ENCODE measurements at places on chromosomes 5 and 9. TPM values are rescaled to one million over a fixed set of nuclear protein-coding genes. Genes with fewer than 3 reads are reported as not detected.

The CDKN2B-AS1 gene
- not detected for total RNA-seq

The NUTM2F gene
- not detected for total RNA-seq

The NSG2 gene
- not detected for total RNA-seq

The PCDHGB7 gene
- total RNA-seq, result 6.0 TPM

The ZFR gene
- total RNA-seq, result 66.0 TPM

The CXCL14 gene
- total RNA-seq, result 0.33 TPM

The OR1Q1 gene
- total RNA-seq, result not detected

The PRSS3 gene
- 3.5 TPM for total RNA-seq

The ARHGEF37 gene
- total RNA-seq, result 11.0 TPM

The SMIM33 gene
- not detected for total RNA-seq

The DDX46 gene
- 12.2 TPM for total RNA-seq

- no peak for DNase-seq
- H3K27ac ChIP-seq, result no peak overlapping the region
- H3K27me3 ChIP-seq, result no peaks in the 10 kb centered on the region
- no peaks in the 10 kb centered on the region for H3K36me3 ChIP-seq
These were observed 488.5 kb downstream of the CTNND2 start for GRCh38 chr5:11415751-11416150.

DNA sequence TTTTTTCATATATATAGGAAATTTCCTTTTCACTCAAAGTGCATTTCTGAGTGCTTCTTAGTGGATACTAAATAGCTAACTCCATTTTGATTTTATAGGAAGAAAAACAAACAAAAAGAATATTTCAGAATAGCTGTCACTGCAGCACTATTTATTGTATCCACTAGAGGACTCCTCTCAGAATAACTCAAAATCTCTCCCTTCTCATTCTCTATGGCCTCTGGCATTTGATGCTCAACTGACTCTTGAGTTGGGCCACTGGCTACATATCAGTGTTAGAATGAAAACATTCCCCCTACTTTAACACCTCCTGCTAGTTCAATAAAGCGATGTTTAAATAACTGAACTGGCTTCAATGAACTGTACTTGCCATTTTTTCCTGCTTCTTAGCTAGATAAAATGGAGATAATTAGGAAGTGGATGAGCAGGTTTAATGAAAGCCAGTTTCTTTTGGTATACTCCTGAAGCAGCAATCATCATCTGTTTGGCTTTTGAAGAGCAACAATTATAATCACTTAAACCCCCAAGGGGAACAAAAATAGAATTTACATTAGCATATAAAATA, 16.6 kb upstream of the ELAVL2 start:
- H3K36me3 ChIP-seq, result no peaks in the 10 kb centered on the region
- no peak overlapping the region for H3K4me3 ChIP-seq
- DNase-seq, result no peak
- no peaks in the 10 kb centered on the region for H3K27me3 ChIP-seq

GRCh38 chr9:98429613-98430012, 174.2 kb upstream of the TBC1D2 start:
- H3K36me3 ChIP-seq, result no peaks in the 10 kb centered on the region
- H3K4me3 ChIP-seq, result no peak overlapping the region
- H3K4me1 ChIP-seq, result no peaks in the 10 kb centered on the region
- no peaks in the 10 kb centered on the region for H3K27me3 ChIP-seq
- no peak overlapping the region for H3K27ac ChIP-seq

DNA sequence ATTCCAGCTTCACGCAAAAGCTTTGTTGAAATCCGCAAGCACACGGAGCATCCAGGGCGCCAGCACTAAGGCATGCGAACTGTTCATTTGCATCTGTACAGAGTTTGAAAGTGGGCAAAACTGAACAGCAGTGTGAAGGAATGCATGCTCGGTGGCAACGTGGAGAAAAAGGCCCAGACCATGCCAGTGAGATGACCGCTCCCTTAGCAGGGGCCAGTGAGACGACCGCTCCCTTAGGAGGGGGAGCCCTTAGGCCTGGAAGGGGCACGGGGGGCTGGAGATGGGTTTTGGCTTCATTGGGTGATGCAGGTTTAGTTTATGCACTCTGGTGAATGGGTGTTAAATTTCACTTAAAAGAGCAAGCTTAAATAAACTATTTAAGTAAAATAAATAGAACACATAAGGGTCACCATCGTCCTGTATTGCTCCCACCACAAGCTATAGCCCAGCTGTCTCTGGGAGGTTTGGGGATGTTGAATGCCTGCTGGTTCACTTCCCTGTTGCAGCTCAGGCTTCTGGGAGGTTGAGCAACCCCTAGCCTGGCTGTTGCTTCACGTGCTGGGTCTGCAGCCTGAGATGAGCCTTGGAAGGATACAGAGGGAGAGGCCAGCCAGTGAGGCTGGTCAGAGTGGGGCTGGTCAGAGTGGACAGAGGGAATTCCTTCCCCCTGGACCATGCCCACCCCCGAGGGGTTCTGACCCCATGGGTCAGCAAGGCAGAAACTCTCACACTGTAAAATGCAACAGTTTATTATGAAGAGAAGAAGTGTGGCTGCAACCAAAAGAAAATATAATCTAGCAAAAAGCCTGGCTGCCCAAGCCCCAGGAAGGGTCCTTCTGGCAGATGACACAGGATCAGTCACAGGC, 4.6 kb upstream of the FCN1 start:
- H3K27ac ChIP-seq, result no peak overlapping the region
- no peaks in the 10 kb centered on the region for H3K27me3 ChIP-seq
- no peak overlapping the region for H3K4me3 ChIP-seq

DNA sequence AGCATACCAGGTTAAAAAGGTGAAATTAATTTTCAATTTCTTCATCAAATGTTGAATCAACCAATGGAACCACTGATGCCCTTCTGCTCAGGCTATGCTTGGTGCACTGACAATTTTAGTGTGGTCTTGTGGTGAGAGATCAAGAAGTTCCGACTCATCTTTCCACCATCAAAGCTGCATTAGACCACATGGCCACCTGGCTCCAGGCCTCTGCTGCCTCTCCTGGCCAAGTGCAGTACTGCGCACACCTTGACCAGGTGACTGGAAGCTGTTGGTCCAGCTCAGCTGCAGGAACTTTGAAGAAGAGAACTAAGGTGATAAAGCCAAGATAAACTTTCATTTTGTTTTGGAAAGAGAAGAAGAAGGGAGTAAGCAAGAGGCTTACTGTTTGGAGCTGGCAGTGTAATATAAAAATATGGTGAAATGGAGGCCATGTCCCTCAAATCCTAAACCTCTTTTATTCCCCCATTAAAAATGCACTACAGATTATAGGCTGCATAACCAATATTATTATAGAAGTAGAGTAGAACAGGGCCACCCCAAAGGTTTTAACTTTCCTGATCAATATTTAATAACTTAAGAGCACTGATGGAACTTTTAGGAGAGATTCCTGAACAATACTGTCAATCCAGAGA, 315.5 kb upstream of the C9orf72 start:
- no peaks in the 10 kb centered on the region for H3K36me3 ChIP-seq
- H3K27me3 ChIP-seq, result no peaks in the 10 kb centered on the region
- no peak overlapping the region for H3K4me3 ChIP-seq
- no peak for DNase-seq
- no peak overlapping the region for H3K27ac ChIP-seq
- no peaks in the 10 kb centered on the region for H3K4me1 ChIP-seq

- no peaks in the 10 kb centered on the region for H3K36me3 ChIP-seq
- H3K27ac ChIP-seq, result no peak overlapping the region
- H3K27me3 ChIP-seq, result no peaks in the 10 kb centered on the region
These were observed 25.5 kb downstream of the AGTPBP1 start for GRCh38 chr9:85716031-85716877.

DNA sequence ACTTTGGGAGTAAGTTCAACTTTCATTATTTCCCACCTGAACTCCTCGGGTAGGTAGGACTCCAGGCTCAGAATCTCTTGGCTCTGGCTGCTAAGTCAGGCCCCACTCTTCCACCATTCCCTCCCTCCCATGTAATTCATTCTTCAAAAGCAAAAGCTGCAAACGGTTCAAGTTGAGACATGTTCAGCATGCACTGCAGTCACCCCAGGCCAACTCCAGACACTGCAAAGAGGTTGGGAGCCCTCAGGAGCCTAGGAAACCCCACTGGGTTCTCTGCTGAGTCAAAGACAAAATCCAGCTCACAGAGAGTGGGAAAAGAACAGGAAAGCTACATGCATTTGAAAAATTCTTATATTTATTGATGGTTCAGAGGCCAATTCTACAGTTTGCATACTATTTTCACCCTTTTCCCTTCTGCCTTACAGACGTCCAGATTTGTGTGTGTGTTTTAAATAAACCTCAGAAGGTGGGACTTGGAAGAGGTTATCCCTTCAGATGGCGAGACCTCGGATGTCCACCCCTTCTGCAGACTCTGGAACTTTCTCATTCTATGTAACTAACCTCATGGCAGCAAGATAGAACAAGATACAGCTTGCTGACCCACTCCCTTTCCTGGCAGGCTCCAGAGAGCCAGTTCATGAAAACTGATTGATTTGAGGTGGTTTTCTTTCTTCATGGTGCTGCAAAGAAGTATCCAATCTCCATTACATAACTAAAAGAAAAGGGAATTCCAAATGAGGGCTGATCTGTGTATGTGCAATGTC, 65.7 kb upstream of the EQTN start:
- DNase-seq, result no peak
- no peak overlapping the region for H3K27ac ChIP-seq
- no peaks in the 10 kb centered on the region for H3K27me3 ChIP-seq
- no peaks in the 10 kb centered on the region for H3K36me3 ChIP-seq
- H3K4me3 ChIP-seq, result no peak overlapping the region

DNA sequence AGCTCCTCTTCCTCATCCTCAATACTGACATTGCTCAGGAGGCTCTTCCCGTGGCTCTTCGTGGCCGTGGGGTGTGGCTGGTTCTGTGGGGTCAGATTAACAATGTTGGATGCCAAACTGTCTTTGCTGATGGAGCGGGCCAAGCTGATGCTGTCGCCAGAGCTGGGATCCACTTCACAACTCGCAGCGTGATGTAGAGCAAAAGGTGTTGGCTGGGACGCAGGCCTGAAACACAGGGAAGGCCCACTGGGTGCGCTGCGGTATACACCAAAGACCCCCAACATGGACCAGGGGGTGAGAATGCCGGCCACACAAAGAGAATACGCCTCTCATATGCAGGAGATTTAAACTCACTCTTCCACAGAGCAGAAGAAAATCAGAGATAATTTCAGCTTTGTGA, 84.3 kb downstream of the CAMSAP1 start:
- H3K4me3 ChIP-seq, result no peak overlapping the region
- no peak for DNase-seq
- no peaks in the 10 kb centered on the region for H3K4me1 ChIP-seq
- no peaks in the 10 kb centered on the region for H3K27me3 ChIP-seq
- H3K36me3 ChIP-seq, result peaks cover 58% of the 10 kb centered on the region
- H3K27ac ChIP-seq, result no peak overlapping the region

DNA sequence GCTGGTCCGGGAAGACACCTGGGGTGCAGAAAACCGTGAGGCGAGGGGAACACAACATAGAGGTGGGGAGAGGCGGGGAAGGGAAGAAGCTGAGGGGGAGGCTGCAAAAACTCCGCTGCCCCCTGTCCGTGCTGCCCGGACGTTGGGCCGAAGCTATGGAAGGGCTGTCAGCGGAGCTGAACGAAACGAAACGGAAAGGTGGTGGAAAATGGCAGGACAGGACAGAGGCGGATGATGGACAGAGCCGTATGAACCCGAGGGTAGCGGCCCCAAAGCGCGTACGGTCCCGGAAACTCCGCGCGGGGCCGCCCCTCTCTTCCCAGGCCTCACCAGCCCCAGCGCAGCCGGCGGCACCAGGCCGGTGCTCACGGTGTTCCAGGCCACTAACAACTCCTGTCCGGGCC, 272 bp downstream of the ANAPC2 start:
- H3K27me3 ChIP-seq, result no peaks in the 10 kb centered on the region
- H3K27ac ChIP-seq, result peak overlapping the region; percentile 97
- no peak for DNase-seq
- peaks cover 40% of the 10 kb centered on the region for H3K36me3 ChIP-seq
- H3K4me1 ChIP-seq, result no peaks in the 10 kb centered on the region
- H3K4me3 ChIP-seq, result peak overlapping the region; percentile 84

- H3K4me1 ChIP-seq, result no peaks in the 10 kb centered on the region
- no peaks in the 10 kb centered on the region for H3K36me3 ChIP-seq
- no peak for DNase-seq
- no peaks in the 10 kb centered on the region for H3K27me3 ChIP-seq
- H3K27ac ChIP-seq, result no peak overlapping the region
- H3K4me3 ChIP-seq, result no peak overlapping the region
These were observed 18.9 kb downstream of the RPS23 start for GRCh38 chr5:82259172-82259800.

GRCh38 chr5:149452007-149452664, 73.0 kb upstream of the IL17B start:
- no peaks in the 10 kb centered on the region for H3K27me3 ChIP-seq
- peak overlapping the region; percentile 89 for H3K27ac ChIP-seq
- H3K36me3 ChIP-seq, result no peaks in the 10 kb centered on the region
- peak; percentile 91 for DNase-seq
- peaks cover 89% of the 10 kb centered on the region for H3K4me1 ChIP-seq

DNA sequence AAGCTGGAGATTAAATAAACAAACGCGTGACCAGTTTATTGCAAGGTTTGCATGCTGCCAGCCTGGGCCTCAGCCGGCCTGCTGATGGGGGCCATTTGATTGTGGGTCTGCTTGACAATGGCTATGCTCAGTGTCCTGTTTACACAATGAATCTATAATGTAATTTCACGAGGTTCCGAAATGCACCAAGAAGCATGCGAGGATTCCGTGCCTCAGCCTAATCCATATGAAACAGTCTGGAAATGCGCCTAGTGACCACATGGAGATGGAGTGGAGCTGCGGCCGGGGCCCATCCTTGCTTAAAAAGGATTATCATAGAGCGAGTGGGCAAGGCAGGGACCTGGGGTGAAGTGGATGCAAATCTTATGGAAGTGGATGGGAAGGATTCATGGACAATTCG, 382.4 kb downstream of the CDK5RAP2 start:
- no peaks in the 10 kb centered on the region for H3K27me3 ChIP-seq
- no peak overlapping the region for H3K4me3 ChIP-seq
- H3K4me1 ChIP-seq, result no peaks in the 10 kb centered on the region
- no peak overlapping the region for H3K27ac ChIP-seq

- peaks cover 14% of the 10 kb centered on the region for H3K4me1 ChIP-seq
- DNase-seq, result no peak
- H3K4me3 ChIP-seq, result peak overlapping the region; percentile 58
- H3K36me3 ChIP-seq, result no peaks in the 10 kb centered on the region
- peak overlapping the region; percentile 73 for H3K27ac ChIP-seq
These were observed 2.8 kb downstream of the ST8SIA4 start for GRCh38 chr5:100900142-100900795.

DNA sequence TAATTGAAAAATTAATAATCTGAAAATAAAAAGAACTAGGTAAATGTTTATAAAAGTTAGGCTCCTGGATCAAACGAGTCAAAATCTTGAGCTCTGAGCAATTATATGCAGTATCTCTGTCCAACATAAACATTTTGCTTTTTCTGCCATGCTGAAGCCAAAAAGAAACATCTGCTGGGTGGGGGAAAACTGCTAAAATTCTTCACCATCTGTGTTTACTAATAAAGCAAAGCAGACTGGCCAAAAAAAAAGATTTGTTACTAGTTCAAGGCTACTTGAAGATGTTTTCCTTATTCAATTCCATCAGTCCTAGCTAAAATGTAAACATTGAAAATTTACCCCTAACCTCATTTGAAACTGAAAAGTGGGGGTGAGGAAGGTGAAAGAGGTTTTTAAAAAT, 29.7 kb downstream of the GTF3C4 start:
- H3K4me1 ChIP-seq, result no peaks in the 10 kb centered on the region
- no peak for DNase-seq
- no peaks in the 10 kb centered on the region for H3K36me3 ChIP-seq
- H3K4me3 ChIP-seq, result no peak overlapping the region

- no peaks in the 10 kb centered on the region for H3K36me3 ChIP-seq
- no peaks in the 10 kb centered on the region for H3K4me1 ChIP-seq
- peak; percentile 76 for DNase-seq
- no peaks in the 10 kb centered on the region for H3K27me3 ChIP-seq
These were observed 106.5 kb upstream of the LARP1 start for GRCh38 chr5:154648706-154649105.

GRCh38 chr5:118832974-118833373, 155.4 kb downstream of the DTWD2 start:
- H3K4me3 ChIP-seq, result no peak overlapping the region
- no peaks in the 10 kb centered on the region for H3K27me3 ChIP-seq
- H3K4me1 ChIP-seq, result no peaks in the 10 kb centered on the region
- no peaks in the 10 kb centered on the region for H3K36me3 ChIP-seq
- no peak overlapping the region for H3K27ac ChIP-seq
